T-helper 2 cell treated with Interferon-gamma antibody and Interleukin-4, amounts not matched to agents 5 μg/mL and 100 μg/mL, for 36 hours (primary cell): ENCODE measurements at places on chromosomes 6 and 20.

DNA sequence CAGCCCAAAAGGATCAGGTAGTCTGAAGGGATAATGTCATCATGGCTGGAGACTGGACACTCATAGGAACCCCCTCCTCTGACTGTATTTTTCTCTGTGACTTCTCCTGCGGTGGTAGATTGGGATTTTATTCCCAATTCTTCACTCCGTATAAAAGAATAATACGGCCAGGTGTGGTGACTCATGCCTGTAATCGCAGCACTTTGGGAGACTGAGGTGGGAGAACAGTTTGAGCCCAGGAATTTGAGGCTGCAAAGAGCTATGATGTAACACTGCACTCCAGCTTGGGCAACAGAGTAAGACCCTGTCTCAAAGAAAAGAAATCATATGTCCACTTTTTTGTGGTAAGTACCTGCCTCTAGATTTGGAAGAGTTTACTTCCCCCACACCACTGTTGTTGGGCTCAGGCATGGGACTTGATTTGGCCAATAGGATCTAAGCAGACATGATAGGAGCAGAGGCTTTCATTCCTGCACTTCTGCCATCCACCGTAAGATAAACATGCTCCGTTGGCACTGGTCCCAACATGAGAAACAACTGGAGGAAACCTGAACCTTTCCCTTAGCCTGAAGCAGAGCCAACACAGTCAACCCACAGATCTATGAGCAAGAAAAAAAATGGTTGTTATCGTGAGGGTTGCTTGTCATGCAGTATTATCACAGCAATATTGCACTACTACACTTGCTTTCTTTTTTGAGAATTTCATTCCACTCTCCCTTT, 82.0 kb downstream of the JPH2 start:
- H3K27ac ChIP-seq, result no peak overlapping the region
- H3K36me3 ChIP-seq, result no peaks in the 10 kb centered on the region
- no peaks in the 10 kb centered on the region for H3K4me1 ChIP-seq
- H3K4me3 ChIP-seq, result no peak overlapping the region

DNA sequence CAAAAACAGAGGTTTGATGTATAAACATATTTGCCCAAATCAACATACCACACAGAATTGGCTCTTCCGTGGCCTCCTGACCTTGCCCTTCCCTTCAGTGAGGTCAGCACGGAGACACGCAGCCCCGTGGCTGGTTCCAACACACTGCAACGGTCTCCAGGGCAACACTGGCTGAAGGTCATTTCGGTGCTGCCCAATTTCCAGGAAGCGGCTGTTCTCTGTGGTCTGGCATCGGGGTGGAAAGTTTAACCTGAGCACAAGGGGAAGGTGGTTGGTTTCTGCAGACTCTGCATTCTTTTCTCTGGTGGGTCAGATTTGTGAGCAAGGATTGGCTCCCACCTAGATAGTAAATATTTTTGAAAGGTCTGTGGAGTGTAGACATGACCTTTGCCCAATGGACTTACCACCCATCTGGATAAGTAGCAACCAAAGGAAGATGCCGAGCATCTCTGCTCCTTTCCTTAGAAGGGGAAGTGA, 177.6 kb upstream of the PHACTR1 start:
- no peak overlapping the region for H3K27ac ChIP-seq
- no peaks in the 10 kb centered on the region for H3K4me1 ChIP-seq
- no peak for DNase-seq
- H3K36me3 ChIP-seq, result no peaks in the 10 kb centered on the region
- peaks cover 4% of the 10 kb centered on the region for H3K27me3 ChIP-seq

- H3K27ac ChIP-seq, result no peak overlapping the region
- H3K27me3 ChIP-seq, result no peaks in the 10 kb centered on the region
- H3K36me3 ChIP-seq, result no peaks in the 10 kb centered on the region
- DNase-seq, result no peak
- H3K4me1 ChIP-seq, result no peaks in the 10 kb centered on the region
- no peak overlapping the region for H3K4me3 ChIP-seq
Measured at GRCh38 chr6:168962886-168963285, 290.8 kb downstream of the THBS2 start.

DNA sequence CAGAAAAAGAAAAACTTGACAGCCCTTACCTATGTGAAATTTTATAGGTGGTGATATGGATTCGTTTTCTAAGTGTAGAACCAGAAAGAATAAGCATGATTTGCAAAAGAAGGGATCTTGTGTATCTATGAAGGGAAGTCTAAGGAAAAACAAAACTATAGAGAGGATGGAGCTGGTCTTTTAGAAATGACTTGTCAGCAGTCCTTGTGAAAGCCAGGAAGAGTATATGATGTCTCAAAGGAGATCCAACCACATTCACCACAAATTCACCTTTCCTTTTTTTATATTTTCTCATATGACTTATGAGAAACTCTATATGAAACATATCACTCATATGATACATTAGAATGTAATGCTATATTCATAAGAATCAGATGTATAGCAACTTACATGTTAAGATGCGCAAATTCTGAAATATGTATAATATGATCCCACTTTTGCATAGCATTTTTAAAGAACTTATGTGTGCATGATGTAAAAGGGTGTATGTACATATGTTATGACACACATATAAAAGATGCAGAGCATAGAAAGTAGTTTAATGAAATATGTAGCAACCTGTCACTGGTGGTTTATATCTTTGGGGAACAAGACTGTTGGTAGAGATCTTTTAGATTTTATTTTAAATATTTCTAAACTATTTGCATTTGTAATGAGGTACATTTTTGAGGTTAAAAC, 91.9 kb upstream of the NUP153 start:
- no peak for DNase-seq
- H3K4me1 ChIP-seq, result no peaks in the 10 kb centered on the region
- no peak overlapping the region for H3K4me3 ChIP-seq
- no peaks in the 10 kb centered on the region for H3K36me3 ChIP-seq

DNA sequence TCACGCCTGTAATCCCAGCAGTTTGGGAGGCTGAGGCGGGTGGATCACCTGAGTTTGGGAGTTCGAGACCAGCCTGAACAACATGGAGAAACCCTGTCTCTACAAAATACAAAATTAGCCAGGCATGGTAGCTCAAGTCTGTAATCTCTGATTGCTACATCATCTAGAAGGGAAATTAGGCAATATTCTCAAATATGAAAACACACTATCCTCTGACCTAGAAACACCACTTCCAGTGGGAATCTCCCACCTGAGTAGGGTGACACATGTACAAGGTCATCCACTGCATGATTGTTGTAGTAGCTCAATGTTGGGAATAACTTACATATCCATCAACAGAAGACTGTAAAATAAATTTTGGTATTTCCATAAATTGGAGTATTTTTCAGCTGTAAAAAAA, 19.1 kb upstream of the SIRPD start:
- no peaks in the 10 kb centered on the region for H3K4me1 ChIP-seq
- no peaks in the 10 kb centered on the region for H3K27me3 ChIP-seq
- DNase-seq, result no peak
- H3K36me3 ChIP-seq, result no peaks in the 10 kb centered on the region

GRCh38 chr6:3627501-3627900, 124.0 kb downstream of the PXDC1 start:
- no peaks in the 10 kb centered on the region for H3K36me3 ChIP-seq
- no peak for DNase-seq
- no peak overlapping the region for H3K4me3 ChIP-seq
- H3K4me1 ChIP-seq, result no peaks in the 10 kb centered on the region

- no peak overlapping the region for H3K27ac ChIP-seq
- no peaks in the 10 kb centered on the region for H3K36me3 ChIP-seq
Measured at GRCh38 chr6:145420599-145420998, 314.7 kb downstream of the EPM2A start.
